Upper lobe of right lung (tissue), 1 donor: ENCODE measurements at places on chromosomes 3 and 15.
A peak's percentile ranks its signal among the peaks of the same experiment; 100 is the strongest.

DNA sequence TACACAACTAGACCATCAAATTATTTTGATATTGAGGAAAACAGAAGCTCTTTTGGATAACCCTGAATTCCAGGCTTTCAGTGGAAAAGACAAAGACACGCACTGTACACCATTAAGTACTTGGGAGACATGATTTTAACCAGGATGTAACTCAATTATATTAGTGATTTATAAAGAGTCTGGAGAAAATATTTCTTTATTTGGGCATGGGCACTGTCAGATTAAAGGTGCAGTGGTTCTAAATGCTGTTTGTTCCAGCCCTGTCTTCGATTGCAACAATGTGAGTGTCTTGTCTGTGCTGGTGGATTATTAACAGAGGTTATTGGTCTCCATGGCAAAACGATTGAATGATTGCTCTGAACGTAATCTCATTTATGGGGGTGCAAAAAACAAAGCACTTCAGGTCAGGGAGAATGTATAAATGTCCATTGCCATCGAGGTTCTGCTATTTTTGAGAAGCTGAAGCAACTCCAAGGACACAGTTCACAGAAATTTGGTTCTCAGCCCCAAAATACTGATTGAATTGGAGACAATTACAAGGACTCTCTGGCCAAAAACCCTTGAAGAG, at the start of gene TM4SF4:
TSS of gene TM4SF4 (plus strand) at position 448 of the 568 bp plus-strand sequence. CDS start 181 bp downstream, outside the sequence.
- DNase-seq: no peak

DNA sequence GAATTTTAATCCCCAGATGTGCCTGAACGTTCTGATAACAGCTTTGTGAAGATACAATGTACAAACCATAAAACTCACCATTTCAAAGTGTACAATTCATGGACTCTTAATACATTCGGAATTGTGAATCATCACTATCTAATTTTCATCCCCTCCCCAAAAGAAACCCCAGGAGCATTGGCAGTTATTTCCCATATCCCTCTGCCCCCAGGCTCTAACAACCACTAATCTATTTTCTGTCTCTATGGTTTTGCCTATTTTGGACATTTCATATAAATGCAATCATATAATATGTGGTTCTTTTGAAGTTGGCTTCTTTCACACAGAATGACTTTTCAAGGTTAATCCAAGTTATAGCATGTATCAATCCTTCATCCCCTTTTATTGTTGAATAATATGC, 25.3 kb downstream of the PRICKLE2 start:
- DNase-seq: no peak

DNA sequence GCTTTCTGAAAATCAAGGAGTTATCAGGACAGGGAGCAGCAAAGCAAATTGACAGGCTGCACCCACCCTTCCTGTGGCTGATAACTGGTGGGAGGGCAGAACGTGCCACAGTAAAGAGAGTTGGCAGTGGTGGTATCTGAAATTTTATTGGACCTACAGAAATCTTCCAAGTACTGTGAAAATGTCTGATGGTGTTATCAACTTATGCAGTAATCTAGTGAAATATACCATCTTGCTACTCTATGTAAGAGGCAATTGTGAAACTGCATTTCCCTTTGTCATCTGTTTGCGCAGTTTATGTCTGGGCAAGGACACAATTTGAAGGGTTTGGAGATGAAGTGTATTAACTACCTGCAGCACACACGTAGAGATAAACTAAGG, 1.5 kb downstream of the PLCL2 start:
- DNase-seq: no peak

- no peak for DNase-seq
These were observed 38.4 kb downstream of the CCDC33 start for GRCh38 chr15:74274470-74275038.

GRCh38 chr3:42683875-42684598, 1.3 kb upstream of the KLHL40 start:
- peak; percentile 64 for DNase-seq

- DNase-seq: no peak
These were observed 584.8 kb downstream of the DIPK2A start for GRCh38 chr3:144556392-144556791.
